ENCODE measurements at places on chromosomes 6 and 20.

DNA sequence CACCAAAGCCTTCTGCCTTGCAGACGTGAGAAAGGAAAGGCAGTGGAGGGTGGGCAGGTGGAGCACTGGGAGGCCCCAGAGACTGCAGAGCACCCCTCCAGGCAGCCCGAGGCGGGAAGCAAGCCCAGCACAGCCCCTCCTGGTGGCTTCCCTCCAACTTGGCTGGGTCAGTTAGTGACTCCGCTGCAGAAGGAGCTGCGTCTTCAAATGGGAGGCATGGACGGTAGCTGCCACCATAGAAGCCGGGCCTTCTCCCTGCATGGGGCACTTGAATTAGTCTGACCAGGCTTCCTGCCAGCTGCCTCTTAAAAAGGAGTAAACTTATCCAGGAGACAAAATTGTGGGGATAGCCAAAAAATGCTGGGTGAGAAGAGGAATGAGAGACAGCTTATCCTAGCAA lies 88.0 kb upstream of the RPS6KA2 start:
- DNase-seq = no peak

DNA sequence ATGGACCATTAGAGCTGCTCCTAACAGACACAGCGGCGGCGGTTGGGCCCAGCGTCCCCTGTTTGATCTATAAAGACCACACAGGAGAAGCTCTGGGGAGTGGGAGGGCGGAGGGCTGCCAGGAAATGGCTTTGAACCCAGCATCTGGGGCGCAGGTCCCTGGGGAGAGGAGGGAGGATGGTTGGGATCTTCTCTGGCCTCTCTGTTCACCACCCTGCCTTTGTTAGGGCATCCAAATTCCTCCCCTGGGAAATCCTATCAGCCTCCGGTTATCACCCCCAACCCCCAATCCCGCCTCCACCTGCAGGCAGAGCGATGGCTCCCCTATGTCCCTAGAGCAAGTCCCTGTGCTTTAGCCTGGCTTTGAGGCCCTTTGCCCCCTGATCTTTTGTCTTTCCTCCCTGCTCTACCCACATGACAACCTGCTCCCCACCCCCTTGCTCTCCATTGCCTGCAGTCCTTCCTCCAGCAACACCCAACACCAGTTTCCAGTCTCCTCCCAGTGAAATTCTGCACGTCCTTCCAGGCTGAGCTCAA lies 7.1 kb downstream of the XKR7 start:
- no peak for DNase-seq

GRCh38 chr20:59530782-59531181 lies 73.6 kb upstream of the PHACTR3 start:
- no peak for DNase-seq

- DNase-seq = no peak
Measured at GRCh38 chr20:62908971-62909791, 17.1 kb downstream of the DIDO1 start.

- no peak for DNase-seq
Measured at GRCh38 chr20:2658414-2659354, 5.3 kb downstream of the IDH3B start.

GRCh38 chr20:37243937-37244571 lies 17.6 kb downstream of the GHRH start:
- no peak for DNase-seq

GRCh38 chr6:53309059-53309900 lies 39.5 kb downstream of the ELOVL5 start:
- no peak for DNase-seq

DNA sequence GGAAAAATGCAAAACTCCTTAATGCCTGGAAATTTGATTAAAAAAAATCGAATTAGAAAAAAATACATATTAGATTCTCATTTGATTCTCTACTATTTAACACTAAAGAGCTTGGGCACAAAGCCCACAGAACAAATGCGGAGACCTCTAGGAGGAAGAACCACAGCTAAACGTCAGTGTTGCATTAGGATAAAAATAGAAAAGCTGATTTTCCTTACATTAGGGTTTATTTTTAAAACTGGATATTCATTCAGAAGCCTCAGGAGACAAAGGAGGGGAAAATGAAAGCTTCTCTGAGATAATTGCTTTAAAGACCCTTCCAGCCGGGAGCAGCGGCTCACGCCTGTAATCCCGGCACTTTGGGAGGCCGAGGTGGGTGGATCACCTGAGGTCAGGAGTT lies 77.3 kb downstream of the ECT2L start:
- no peak for DNase-seq

- no peak for DNase-seq
Measured at GRCh38 chr6:45436544-45437438, 59.1 kb upstream of the SUPT3H start.

DNA sequence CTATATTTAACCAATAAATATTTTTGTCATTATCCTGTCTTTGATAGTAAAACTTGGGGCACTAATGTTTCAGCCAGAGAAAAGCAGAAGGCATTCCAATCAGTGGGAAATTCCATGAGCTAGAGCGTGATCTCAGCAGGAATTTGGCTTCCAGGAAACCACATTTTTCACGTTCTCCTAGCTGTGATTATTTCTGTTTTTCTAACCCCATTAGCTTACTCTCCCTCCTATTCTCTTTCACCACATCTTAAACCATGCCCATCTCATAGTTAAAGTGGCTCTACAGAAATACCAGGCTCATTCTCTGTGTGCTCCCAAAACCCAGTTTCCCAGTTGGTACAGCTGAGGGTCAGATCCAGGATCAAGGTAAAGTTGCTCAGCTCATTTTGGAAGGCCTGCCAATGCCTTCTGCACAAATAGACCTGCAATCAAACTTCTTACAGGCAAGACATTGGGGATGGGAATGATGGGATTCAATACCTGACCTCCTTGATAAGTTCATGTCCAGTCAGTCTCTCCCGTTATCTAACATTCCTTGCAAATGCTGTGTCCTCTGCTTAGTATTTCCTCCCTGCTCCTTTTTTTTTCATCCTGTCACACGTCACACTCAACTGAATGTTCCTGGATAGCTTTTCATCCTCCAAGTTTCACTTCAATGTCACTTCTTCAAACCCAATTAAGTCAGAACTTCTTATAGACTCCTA lies 33.1 kb upstream of the TMEM30A start:
- no peak for DNase-seq

GRCh38 chr6:117384659-117385058 lies 41.1 kb downstream of the ROS1 start:
- DNase-seq = no peak

DNA sequence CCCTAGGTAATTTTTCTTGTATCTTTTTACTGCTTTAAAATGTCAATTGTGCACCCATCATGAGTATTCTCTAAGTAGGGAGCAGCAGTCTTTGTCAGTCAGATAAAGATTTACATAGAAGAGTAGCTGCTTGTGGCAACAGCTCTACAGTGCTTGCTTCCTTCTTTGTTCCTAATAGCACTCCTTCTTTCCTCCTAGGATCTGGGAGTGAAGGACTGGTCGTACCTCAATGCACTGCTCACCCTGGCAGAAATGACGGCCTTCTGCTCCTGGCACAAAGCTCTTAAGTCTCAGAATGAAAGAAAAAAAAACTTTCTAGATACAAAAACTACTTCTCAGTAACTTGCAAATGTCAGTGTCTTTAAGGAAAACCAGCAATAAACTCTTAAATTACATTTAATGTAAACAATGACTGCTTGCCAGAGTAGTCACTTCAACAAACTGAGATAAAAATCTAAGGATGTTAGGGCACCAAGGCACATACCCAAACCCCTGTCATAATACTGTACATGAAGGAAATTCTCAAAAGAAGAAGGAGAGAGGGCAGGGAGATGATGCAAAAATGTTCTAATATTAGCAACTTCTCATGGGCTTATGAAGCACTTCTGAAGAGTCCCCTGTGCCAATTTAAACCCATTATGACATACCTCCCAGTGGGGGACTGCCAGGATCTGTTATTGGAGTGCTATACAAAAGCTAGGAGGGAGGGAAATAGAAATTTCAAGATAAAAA lies 34.0 kb downstream of the NCOA6 start:
- no peak for DNase-seq

All from stimulated activated CD4-positive, alpha-beta T cell treated with anti-CD3 and anti-CD28 coated beads, Interleukin-1b, Interleukin-23, amount 100 ng/mL, for 1 hour (primary cell).